Type B pancreatic cell (in vitro differentiated cells): ENCODE measurements at places on chromosomes 6 and 20.

- DNase-seq: no peak
Measured at GRCh38 chr20:63166193-63167020, 49.5 kb downstream of the YTHDF1 start.

- no peak for DNase-seq
Measured at GRCh38 chr20:10902174-10902573, 228.4 kb upstream of the JAG1 start.

- no peak for DNase-seq
Measured at GRCh38 chr6:32114796-32115195, 5.7 kb upstream of the TNXB start.

DNA sequence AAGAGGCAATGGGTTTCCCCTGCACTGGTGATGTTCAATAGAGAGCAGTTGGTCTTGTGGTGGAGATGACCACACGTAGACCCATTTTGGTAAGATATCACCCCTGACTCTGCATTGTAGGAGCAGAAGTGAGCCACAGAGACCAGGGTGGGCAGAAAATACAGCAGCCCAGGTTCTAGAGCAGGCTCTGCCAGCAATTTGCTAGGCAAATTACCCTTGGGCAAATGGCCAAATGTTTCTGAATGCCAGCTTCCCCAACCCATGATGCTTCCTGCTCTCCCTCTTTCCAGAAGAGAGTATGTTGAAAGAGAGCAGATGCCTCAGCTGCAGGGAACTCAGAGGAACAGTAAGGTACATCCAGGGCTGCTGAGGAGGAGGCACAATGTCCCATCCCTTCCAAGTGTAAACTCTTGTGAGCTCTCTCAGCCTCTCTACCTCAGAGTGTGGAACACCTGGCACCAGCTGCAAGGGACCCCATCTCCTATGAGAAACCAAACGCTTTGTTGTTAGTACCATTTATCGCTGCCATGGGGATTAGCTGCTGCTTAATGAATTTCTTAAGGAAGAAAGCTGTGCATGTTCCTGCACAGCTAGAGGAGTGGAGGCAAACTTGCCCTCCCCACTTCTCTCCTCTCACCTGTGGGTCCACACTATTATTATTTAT lies 317.5 kb upstream of the MOCS1 start:
- no peak for DNase-seq

DNA sequence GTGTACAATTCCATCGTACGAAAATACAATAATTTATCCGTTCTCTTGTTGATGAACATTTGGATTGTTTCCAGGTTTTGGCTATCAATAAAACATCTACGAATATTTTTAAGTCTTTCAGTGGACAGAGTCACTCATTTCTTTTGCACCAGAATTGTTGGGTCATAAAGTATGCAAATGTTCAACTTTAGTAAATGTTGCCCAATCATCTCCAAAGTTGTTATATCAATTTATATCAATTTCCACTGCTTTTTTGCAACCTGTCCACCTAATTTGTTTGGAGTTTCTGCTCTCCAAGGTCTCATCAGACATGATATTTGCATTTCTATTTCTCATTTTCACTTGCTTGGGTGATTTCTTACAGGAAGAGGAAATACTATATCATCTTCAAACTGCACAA lies 10.5 kb downstream of the TMEM239 start:
- no peak for DNase-seq

DNA sequence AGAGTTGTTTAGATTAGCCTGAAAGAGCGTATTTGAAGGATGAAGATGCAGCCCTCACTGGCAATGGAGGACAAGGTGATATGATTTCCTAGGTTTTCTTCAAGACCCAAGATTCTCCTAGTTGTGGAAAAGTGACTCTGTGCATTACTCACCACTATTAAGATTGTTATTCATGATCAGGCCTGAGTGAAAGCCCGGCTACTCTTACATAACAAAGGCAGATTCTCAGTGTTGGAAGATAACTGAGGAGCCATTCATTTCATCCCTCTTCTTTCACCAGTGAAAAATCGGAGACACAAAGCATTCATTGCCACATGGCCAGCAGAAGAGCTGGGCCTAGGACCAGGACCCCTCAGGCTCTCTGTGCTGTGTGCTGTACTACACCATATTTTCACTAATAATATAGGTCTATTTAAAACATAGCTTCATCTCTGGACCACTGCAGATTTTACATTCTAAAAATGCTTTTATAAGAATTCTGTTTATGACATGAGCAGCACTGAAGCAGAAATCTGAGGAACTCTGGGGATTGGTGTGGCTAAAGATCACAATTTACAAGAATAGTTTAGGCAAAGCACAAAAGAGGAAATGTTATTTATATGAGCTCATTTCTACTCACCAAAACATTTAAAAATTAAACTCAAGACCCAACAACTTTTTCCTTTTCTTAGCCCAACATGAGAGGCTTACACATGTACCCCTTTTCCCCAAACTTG lies 181.9 kb upstream of the CCN2 start:
- DNase-seq: no peak

DNA sequence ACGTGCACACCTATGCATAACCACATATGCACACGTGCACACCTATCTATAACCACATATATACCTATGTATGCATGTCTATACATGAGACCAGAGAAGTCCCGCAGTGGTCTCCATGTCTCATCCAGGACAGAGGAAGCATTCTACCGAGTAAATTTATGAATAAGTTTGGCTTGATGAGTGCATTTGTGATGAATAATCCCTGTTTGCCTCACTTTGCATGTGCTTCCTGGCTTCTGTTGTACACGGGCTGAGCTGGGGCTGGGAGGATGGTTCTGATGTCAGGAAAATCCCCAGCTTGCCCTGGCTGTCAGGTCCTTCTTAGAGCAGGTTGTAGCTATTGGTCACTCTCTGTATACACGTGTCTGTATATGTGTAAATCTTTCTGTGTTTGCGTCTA lies 157.6 kb upstream of the RPS6KA2 start:
- no peak for DNase-seq

GRCh38 chr6:47209632-47210031 lies 100.1 kb downstream of the TNFRSF21 start:
- DNase-seq: no peak

DNA sequence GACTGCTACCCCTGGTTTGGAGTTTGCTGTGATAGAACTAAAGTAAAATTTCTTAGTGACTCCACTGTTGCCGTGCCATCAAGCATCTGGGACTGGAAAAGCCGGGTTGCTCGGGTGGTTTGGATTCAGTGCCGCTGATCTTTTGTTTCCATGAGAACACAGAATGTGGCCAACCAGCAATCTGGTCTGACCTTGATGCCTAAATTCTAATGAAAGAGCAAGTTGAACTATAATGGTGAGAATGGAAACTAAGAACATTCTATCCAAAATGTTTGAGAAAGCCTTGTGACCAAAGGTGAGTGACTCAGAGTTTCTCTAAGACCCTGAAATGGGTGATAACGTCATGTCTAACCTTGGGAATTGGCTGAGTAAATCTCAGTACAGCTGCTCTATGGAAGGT lies 9.9 kb upstream of the PI16 start:
- no peak for DNase-seq

GRCh38 chr6:3484192-3484591 lies 27.3 kb upstream of the SLC22A23 start:
- no peak for DNase-seq

DNA sequence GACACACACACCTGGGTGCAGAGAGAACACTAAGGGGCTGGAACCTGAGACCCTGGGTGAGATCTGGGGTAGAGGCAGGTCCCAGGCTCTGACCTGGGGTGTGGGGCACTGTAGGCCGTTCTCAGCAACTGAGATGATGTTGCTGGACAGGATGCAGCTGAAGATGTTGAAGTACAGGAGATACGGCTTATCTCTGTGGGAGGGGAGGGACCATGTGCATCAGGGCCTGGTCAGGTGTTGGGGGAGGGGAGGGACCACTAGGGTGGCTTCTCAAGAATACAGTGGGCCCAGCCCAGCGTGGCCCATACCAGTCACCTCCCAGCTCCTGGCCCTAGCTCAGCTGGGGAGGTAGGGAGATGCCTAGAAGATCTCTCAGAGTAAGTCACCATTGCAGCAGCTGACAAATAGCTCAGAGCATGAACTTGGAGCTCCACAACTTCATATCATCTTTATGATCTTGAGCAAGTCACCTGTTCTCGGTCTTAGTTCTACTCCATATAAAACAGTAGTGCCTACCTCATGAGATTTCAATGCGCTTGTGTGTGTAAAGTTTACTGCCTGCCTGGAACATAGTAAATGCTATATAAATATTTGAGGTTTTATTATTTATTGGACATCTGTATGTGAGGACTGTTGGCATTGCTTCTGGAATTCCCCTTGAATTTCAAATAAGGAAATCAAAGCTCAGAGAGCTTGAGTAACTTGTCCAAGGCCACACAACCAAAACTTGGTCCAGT lies 3.8 kb downstream of the SLC44A4 start:
- no peak for DNase-seq

GRCh38 chr20:2313316-2313715 lies 17.5 kb downstream of the TGM3 start:
- no peak for DNase-seq

DNA sequence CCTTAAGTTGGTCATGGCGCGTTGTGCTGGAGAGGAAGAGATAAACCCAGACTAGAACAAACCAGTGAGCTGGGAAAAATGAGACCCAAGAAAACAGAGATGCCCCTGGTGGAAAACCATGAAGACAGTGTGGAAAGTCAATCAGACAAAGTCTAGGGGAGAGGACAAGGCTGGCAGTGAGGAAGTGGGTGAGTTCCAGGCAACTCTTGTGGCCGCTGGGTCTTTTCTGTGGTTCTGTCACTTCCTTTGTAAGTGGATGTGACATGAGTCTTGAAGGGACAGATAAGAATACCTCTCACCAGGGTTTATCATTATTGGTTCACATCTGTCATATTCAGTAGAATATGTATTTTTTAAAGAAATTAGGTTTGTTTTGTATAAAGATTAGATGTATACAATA lies 738.4 kb downstream of the DHX35 start:
- DNase-seq: no peak

GRCh38 chr6:22030730-22031619 lies 265.9 kb downstream of the PRL start:
- no peak for DNase-seq

DNA sequence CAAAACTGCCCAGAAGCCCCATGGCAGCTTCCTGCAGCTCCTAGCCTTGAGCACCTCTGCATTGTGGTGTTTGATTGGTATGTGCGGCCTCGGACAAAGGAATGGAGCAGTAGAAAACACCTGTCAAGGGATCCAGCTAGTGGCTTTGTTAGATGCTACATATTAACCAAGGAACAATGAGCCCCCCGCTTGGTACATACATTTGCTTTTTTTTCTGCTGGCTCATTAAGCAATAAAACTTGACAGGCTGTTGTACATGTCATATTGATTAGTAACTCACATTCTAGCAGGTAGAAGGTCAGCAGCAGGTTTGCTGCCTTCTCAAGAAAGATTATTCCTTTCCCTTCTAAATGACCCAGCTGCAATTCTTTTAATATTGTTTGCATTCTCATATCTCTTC lies 937 bp downstream of the SPACA1 start:
- no peak for DNase-seq

DNA sequence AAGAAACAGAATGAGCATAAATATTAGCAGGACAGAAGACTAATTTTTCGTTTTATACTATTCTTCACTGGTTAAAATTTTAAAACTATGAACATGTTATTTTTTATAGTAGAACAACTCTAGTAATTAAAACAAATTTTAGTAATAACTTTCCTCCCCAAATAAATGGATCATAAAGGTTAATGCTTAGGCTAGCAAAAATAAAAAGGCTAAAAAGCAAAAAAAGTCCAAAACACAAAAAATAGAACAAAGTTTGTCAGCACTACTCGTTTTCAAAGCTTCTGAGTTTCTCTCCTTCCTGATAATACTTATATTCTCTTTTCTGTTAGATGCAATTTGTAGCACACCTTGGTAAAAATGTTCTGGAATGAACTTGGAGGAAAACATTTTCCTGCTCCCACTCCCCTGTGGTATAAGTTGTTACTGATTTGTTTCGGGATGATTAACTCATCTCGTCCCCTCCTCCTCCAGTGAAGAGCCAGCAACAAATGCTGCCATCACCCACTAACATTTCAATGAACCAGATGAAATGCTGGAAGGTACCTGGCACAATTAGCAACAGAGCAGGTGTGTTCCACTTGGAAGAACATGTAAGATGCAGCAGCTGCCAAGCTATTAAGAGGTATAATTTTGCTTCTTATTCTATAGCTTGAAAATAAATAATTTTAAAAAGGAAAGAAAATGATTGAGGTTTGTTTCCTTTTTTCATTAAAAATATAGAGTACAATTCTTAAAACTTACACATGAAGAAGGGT lies 130.5 kb downstream of the MYB start:
- no peak for DNase-seq

DNA sequence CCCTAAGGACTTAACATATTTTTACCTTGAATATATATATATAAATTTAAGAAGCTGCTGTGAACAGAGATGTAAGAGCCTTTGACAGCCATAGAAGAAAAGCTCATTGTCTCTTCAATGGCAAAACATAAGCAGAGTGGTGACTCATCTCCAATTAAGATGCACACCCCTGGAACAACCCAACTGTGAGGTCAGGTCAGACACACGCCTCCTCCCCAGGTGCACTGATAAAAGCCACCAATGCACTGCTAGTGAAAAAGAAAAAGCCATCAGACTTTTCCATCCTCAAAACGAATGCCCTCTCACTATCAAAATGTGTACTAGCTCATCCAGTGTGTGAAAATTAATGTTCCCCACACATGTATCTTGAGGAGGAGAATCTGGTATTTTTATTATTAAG lies 100.1 kb downstream of the SMLR1 start:
- DNase-seq: no peak

GRCh38 chr6:15336900-15337560 lies 91.2 kb downstream of the JARID2 start:
- DNase-seq: no peak

GRCh38 chr6:5098501-5099270 lies 13.5 kb downstream of the PPP1R3G start:
- DNase-seq: no peak

DNA sequence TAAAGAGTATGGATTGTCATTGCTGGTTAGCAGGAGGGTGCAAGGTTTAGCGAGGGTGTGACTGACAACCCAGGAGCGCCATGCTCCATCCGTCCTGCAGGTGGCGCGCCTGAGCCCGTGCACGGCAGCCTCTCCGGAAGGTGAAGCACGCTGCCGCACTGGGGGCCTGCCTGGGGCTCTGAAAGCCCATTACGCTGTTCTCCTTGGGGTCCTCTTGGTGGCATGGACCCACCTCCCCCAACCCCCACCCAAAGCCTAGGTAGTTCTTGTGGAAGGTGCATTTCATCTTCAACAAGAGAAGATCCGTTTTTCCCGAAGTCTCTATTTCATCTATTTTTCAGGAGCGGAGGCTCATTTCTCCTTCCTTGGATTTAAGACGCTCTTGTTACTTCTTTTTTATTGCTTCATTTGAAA lies 197.4 kb upstream of the KCNG1 start:
- DNase-seq: no peak

- no peak for DNase-seq
Measured at GRCh38 chr20:38315290-38315966, 11.5 kb downstream of the BPI start.

GRCh38 chr20:41784209-41784958 lies 166.2 kb upstream of the CHD6 start:
- no peak for DNase-seq

- no peak for DNase-seq
Measured at GRCh38 chr6:34412643-34413214, 13.1 kb downstream of the RPS10 start.
